ENCODE measurements at places on chromosomes 13 and 19.

- DNase-seq: no peak
Measured at GRCh38 chr13:20994441-20994821, 67.0 kb downstream of the LATS2 start.

GRCh38 chr13:27660511-27660910, 38.8 kb downstream of the POLR1D start:
- no peak for DNase-seq

DNA sequence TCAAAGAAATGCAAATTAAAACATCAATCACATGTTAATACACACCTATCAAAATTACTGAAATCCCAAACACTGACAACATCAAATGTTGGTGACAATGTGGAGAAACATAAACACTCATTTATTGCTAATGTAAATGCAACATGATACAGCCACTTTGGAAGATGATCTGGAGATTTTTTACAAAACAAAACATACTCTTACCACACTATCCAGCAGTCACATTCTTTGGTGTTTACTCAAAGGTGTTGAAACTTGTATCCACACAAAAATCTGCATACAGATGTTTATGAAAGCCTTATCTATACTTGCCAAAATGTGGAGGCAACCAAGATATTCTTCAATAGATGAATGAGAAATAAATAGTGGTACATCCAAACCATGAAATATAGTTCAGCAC, 1219.5 kb upstream of the PCDH20 start:
- no peak for DNase-seq

- no peak for DNase-seq
Measured at GRCh38 chr19:3175781-3176714, 2.5 kb upstream of the S1PR4 start.

- no peak for DNase-seq
Measured at GRCh38 chr13:39770221-39771090, 115.0 kb downstream of the COG6 start.

DNA sequence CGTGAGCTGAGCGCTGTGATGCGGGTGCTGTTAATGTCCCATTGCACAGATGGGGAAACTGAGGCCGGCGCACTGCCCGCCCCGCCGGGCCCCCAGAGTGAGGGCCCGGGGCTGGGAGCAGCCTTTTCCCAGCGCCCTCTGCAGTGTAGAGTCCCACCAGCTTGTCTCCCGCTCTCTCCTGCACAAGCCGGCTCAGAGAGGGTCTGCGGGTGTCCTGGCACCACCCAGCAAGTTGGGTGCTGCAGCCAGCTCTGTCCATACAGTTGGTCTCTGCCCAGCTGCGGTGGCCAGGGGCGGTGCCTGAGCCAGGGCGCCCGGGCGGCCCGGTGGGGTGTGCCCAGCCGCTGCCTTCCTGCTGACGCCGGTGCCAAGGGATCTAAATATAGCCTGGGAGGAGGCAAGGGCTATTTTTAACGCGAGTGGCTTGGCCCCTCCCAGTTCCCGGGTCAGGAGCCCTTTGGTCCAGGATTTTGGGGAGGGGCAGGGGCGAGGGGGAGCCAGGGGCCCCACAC, 19.3 kb downstream of the GADD45B start:
- no peak for DNase-seq

All from activated T-cell treated with anti-CD3 and anti-CD28 coated beads for 48 hours (primary cell).